RWPE1 (cell line): ENCODE measurements at places on chromosomes 2 and 18.

GRCh38 chr2:101173707-101174295 lies 22.6 kb upstream of the TBC1D8 start:
- no peak for DNase-seq

DNA sequence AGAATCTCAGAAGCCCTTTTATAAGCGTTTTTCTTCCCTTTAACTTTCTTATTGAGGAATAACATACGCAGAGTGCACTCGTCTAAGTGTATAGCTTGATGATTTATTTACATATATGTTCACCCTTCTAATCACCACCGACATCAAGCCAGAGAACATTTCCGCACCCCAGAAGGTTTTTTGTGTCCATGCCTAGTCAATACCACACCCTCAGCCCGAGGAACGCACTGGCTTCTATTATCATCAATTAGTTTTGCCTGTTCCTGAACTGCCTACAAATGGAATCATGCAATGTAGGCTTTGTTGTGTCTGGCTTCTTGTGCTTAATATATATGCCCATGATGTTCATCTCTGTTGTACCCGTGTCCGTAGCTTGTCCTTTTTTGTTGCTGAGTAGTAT lies 27.7 kb downstream of the SDC1 start:
- no peak for DNase-seq

DNA sequence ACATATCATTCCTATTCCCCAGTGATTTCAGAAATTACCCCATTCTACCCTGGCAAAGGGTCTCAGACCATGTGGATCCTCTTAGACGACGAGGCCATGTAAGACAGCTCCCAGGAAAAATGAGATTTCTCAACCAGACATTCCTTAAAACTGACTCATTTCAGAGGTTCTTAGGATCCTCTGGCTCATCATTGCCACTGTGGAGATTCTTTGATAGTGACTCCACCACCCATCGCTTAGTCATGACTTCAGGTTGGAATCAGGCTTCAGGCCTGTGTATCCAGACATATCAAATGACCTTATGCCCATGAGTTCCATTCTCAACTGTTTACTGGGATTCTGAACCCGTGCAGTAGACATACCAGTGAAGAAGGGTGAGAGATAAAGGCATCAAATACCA lies 245.6 kb upstream of the TCF4 start:
- peak; percentile 77 for DNase-seq

DNA sequence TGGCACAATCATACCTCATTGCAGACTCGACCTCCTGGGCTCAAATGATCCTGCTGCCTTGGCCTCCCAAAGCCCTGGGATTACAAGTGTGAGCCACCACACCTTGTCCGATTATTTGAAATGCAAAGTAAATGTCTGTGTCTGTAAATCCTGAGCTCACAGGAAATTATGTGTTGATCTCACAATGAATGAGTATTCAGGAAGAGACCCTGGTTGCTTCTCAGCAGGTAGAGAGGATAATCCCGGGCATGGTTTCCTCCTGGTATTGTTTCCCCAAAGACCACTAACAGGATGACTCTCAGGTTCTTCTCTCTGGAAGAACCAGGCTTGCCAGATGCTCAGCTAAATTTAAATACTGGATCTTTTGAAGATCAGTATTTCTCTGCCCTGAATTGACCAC lies 147.6 kb downstream of the LDLRAD4 start:
- no peak for DNase-seq

DNA sequence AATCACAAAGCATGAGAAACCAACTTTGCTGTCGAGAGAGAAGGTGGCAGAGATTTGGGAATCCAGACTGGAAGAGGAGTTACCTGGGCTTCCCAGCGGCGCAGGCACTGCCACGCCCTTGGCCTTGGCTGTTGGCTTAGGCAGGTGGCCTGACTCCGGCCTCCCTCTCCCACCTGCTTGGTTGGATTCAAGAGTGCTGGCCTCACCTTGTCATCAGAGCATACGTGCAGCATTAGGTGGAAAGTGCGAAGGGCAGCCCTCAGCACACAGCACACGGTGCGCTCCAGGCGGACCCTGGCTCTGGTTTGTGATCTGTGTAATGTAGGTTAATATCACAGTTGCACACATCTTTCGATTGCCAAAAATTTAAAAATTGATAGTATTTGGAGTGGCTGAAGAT lies 19.2 kb upstream of the ASB1 start:
- no peak for DNase-seq

GRCh38 chr2:239939736-239940483 lies 85.2 kb downstream of the NDUFA10 start:
- DNase-seq: no peak
